ENCODE measurements at places on chromosomes 2 and 18. TPM values are rescaled to one million over a fixed set of nuclear protein-coding genes. Genes with fewer than 3 reads are reported as not detected.

The SERPINB4 gene
- polyA plus RNA-seq = not detected

- peak; percentile 12 for DNase-seq
Observed at GRCh38 chr2:56130463-56131070, 53.2 kb upstream of the CCDC85A start.

DNA sequence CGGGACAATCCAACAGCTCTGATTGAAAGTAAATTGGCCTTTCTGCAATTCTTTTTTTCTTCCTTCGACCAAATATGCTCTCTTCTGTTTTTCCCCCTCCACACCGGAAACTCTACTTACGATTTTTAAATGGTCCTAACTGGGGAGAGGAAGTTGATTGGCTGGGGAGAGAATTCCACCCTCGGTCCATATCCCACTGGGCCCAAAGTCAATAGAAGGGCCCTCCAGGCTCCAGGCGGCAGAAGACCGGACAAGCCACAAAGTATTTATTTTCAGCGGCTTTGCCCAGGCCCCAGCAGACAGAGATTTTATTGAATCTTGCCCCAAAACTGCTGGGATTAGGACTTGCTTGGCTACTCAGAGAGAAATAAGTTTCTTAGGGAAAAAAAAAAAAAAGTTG is 37.1 kb upstream of the SMAD7 start:
- DNase-seq = no peak

DNA sequence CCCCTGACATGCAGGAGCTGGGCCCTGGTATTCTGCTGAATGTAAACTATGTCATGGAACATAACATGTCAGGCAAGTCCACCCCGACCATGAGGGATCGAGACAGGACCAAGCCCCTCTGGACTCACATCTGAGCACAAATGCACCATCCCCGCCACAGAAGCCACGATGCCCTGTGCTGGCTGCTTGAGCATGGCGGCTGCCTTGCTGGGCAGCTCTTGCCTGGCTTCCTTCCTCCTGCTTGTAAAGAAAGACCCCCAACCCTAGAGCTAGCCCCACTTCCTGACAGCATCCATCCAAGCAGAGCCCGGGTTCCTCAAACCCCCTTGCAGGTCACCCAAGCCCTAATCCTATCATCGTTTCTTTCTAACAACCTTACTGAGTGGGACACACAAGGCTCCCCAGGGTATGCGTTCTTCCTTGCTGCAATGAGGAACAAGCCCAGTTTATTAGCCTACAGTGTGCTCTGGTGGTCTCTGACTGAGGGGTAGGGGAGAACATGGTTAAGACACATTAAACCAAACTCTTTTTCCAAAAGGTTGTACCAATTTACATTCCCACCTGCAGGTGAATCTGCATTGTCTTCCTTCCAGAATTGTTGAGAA is 26.6 kb downstream of the PTPN18 start:
- DNase-seq = no peak

The PAIP2B gene
- polyA plus RNA-seq = 4.3 TPM

The PPIG gene
- polyA plus RNA-seq = 124 TPM

The NOL4 gene
- 0.24 TPM for polyA plus RNA-seq

The HOXD3 gene
- polyA plus RNA-seq = 2.4 TPM

The CRYGC gene
- polyA plus RNA-seq = not detected

DNA sequence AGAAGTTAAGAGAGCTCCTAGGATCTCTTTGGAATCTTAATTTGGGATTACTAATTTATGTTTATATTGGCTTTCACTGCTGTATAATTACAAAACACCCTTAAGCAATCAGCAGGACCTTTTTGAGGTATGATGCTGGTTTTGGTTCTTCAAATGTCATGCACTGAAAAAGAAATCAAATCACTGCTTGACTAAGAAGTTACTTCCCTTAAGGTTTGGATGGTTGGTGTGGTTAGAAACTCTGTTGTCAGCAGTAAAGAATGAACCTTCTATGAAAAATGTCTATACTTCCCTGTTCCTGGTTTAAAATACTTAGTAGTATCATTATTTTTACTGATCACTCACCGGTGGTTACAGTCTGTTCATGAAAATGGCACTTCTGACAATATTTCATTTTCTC is 5.5 kb downstream of the COLEC12 start:
- DNase-seq = no peak

The MBD2 gene
- polyA plus RNA-seq = 107 TPM

- no peak for DNase-seq
Observed at GRCh38 chr2:9212010-9212635, 5.5 kb downstream of the ASAP2 start.

The IL37 gene
- not detected for polyA plus RNA-seq

The RNASEH1 gene
- polyA plus RNA-seq = 21.0 TPM

GRCh38 chr2:62266433-62267038 is 70.6 kb downstream of the B3GNT2 start:
- no peak for DNase-seq

GRCh38 chr18:22465859-22466457 is 48.2 kb upstream of the CTAGE1 start:
- DNase-seq = peak; percentile 31

DNA sequence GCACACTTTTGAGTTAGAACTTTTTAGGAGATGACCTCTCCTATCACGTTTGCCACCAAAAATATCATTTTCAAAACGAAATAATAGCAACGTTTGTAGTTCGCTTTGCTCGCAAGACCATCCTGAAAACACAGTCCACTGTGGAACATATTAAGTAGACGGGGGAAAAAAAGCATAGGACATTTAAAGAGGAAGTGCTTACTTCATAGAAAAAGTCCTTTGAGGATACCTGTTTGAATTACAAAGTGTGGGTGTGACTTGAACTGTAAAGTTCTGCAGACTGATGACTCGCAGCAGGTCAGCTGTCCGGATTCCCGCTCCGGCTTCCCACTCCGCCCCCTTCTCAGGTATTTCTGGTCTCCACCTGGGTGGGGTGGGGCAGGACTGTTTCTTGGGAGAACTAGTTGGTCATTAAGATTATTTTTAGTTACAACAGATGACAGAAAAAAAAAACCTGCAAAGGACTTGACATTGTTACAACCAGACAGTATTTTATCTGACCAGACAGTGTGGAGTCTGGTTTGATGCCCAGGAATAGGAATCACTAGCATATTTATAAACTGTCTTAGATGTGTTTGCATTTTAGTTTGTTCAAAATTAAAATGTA is 13.3 kb downstream of the CNOT11 start:
- no peak for DNase-seq

The CRACDL gene
- polyA plus RNA-seq = 1.7 TPM

The ACKR3 gene
- polyA plus RNA-seq = 29.6 TPM

GRCh38 chr18:54359233-54359632 is 1.5 kb downstream of the C18orf54 start:
- DNase-seq = peak; percentile 0

GRCh38 chr2:164103271-164103670 is 367.5 kb upstream of the FIGN start:
- DNase-seq = no peak

The ALPP gene
- not detected for polyA plus RNA-seq

DNA sequence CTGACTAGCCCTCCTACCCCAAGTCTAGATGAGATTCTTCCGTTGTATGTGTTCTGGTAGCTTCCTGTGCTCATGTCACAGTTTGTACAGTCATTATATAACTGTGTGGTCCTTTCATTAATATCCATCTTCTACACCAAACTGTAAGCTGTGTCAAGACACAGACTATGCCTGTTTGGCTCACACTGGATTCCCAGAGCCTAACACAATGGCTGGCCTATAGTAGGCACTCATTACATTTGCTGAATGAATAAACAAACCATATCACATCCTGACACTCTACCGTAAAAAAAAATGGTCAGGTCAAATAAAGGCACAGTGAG is 72.6 kb downstream of the ANKRD44 start:
- no peak for DNase-seq

DNA sequence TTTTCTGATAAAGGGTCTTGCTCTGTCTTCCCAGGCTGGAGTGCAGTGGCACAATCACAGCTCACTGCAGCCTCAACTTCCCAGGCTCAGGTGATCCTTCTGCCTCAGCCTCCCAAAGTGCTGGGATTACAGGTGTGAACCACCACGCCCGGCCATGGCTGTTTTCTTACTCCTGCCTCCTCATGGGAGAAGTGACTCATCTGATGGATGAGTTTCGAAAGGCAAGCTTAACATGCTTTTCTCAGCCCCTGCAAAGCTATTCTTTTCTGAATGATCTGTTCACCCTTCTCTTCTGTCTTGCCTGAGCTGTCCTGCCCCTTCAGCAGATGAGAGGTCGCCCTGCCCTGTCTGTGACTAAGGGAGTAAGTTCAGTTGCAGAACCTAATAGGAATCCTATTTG is 929 bp upstream of the CREG2 start:
- DNase-seq = no peak

DNA sequence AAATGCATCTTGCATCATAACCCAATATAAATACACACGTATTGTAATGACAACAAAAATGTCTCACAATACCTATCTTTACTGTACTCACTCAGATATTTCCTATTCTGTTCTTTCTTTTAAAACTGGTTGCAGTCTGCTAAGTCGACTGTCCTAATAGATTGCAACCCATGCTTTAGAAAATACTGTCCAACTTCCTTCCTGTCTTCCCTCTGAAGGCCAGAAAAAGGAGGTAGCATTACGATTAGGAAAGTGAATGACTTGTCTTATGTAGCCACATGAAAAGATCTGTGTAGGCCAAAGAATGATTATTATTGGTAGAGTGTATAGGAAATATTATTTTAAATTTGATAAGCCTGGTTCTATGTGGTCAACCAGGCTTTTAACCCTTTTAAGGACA is 134.1 kb downstream of the FAM210A start:
- no peak for DNase-seq

GRCh38 chr2:25341753-25342371 is at the start of gene DNMT3A:
Gene DNMT3A, minus strand, starts transcription at chr2:25341925. Its CDS starts 27,941 bp downstream, at chr2:25313984.
- DNase-seq = peak; percentile 80

The NEU2 gene
- not detected for polyA plus RNA-seq

The UGT1A10 gene
- not detected for polyA plus RNA-seq

GRCh38 chr2:84301717-84302116 is 157.4 kb downstream of the SUCLG1 start:
- no peak for DNase-seq

DNA sequence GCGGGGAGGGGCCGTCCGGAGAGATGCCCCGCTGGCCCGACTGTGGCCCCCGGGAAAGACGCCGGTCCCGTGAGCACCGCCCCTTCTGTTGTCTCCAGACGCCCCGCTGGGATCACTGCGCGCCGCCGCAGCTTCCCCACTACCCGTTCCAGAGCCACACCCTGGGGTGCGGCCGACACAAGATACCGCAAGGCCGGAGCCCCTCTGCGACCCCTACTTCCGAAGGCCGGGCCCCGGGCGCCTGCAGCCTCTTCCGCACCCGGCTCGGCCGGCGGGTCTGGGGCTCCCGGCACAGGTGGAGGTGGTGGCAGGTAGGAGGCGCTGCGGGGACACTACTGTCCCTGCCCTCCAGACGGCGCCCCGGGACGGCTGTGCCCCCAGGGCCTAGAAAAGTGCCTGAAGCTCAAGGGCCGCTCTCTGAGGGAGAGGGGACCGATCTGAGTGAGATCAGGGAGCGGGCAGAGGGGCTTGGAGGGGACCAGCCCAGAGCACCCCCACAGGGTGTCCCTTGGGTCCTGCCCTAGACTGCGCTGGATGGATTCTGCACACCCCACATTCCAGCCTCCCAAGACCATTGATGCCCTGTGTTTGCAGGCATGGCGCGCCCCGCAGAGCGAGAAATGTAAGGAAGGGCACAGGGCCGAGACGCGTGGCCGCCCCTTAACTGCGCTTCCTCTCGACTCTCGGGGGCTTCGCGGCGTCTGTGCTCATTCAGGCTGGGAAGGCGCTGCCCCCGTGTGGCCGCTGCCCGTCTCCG is 80.0 kb downstream of the GFPT1 start:
- peak; percentile 92 for DNase-seq

The ATOH8 gene
- not detected for polyA plus RNA-seq

The UCN gene
- 1.8 TPM for polyA plus RNA-seq

DNA sequence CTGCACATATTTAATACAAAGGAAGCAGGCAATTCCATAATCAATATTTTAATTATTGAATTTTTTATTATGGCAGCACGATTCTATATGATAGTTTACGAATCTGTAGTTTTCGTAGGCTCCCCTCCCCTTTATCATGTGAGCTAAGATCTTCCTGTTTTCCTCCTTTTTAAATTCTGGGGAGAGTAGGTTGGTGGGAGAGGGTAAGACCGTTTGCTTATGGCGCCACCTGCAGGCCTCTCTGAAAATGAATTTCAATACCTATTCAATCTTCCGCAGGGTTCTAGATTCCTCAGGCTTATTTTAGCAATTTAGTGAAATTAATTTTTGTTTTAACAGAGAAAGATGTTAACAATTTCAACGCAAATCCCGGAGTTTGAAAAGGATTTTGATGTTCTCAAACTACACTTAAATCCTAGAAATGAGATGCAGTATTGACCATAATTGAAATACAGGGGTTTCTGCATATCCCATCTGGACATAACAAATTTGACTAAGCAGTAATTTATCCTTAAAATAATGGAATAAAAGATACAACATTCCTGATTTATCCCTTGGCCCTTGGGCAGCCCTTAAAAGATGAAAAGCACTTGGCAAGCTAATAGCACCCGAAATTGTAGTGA is 12.8 kb upstream of the GBX2 start:
- no peak for DNase-seq

The CFAP221 gene
- 0.63 TPM for polyA plus RNA-seq

The DSG4 gene
- polyA plus RNA-seq = not detected

GRCh38 chr2:72998724-72999123 is 72.8 kb downstream of the SFXN5 start:
- DNase-seq = no peak

DNA sequence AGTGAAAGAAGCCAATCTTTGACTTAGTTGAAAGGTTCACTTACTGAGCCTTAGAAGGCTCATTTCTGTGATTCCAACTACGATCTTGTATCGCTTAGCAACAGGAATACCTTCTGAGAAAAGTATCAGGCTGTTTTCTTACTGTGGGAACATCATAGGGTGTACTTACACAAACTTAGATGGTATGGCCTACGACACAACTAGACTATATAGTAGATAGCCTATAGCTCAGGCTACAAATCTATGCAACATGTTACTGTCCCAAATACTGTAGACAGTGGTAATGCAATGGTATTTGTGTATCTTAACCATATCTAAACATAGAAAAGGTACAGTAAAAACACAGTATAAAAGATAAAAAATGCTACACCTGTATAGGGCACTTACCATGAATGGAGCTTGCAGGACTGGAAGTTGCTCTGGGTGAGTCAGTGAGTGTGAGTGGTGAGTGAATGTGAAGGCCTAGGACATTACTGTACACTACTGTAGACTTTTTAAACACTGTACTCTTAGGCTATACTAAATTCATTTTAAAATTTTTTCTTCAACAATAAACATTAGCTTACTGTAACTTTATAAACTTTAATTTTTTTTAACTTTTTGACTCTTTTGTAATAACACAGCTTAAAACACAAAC is 148.8 kb upstream of the STON1 start:
- DNase-seq = no peak

The FSHR gene
- polyA plus RNA-seq = 0.34 TPM

DNA sequence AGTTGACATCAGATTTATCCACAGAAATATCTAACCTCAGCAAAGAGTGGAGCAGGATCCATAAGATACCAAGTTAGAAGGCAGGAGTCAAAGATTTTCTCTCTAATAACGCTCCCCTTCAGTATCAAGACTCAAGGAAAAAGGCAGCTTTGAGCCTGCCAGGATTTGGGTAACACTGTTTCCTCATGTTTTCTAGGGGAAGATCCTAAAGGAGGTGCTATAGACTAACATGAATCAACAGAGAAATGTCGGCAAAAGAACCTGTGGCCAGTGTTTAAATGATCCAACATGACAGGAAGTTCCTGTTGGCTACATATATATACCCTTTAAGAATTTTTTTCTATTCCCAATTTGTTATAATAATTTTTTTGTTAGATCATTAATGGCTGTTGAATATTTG is 402.3 kb downstream of the TGIF1 start:
- DNase-seq = no peak

GRCh38 chr2:109471658-109472057 is 142.1 kb downstream of the SEPTIN10 start:
- DNase-seq = no peak

The AMER3 gene
- not detected for polyA plus RNA-seq

The OTOS gene
- polyA plus RNA-seq = not detected

All from muscle of arm (tissue), 14 donors.